ENCODE measurements at places on chromosomes 7 and 10.

GRCh38 chr7:44386139-44386913 is 60.9 kb upstream of the CAMK2B start:
- no peak for DNase-seq

DNA sequence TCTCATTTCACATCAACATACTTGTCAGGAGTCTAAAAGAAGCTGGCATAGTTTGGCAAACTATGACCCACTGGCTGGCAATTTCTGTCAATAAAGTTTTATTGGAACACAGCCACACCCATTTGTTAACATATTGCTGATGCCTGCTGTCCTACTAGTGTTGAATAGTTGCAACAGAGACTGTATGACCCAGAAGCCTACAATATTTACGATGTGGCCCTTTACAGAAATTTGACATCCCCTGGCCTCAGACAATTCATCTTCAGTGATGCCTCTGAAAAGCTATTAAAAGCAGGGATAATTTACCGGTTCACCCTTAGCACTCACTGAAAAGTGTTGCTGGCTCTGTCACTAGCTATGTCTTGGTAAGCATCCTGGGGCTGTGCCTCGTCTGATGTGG is 155.2 kb downstream of the ARID5B start:
- no peak for DNase-seq

DNA sequence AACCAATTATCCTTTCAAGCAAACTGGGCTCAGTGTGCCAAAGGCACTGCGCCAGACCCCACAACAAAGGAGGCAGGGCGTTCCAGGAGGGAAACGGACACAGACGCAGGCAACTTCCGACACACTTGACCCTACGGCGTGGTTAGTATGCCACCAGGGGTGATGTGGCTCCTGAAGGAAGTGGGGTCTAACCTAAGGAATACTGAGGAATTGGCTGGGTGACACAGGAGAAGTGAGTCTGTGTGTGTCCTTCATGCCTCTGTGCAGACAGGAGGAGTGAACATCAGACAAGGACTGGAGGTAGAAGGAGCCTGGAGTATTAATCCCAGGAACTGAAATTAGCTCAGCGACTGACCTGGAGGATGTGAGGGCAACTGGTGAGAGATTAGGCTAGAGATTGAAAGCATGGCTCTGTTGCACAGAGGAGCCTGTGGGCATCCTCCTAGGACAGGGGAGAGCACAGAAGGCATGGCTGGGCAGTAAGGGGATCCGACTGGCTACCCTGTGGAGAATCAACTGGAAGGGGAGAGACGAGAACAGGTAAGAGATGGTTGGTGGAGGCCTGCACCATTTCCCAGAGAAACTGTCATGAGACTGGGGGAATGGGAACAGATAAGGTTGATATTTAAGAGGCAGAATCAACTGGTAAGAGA is 27.8 kb downstream of the GSDME start:
- DNase-seq = no peak

- no peak for DNase-seq
Measured at GRCh38 chr10:133442967-133443924, 10.5 kb upstream of the SCART1 start.

GRCh38 chr10:15805395-15806058 is 54.8 kb downstream of the MINDY3 start:
- DNase-seq = no peak

- DNase-seq = peak; percentile 83
Measured at GRCh38 chr10:43981232-43981631, 332.6 kb upstream of the ZNF32 start.

DNA sequence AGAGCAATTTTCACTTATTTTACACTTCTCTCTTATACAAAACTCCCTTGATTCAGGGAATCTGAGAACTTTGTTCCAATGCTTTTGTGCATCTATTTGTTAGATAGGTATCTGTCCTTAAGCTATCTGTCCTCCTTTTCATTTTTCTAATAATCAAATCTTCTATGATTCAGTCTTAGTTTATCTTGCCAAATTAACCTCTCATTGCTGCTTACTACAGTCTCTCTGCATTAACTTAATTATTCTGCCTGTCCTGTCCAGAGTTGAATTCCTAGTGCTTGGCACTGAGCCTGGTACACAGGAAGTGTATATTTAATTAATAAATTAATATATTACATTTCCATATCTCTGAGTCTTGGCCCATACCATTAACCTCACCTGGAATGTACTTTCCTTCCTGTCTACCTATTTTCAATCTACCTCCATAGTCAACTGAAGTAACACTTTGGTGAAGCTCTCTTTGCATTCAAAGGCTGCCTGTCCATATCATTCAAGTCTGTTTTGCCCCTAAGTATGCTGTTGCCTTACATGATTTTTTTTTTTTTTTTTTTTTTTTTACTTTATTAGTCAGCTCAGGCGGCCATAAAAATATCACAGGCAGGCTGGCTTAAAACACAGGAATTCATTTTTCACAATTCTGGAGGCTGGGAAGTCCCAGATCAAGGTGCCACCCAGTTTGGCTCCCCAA is 66.0 kb upstream of the CSTF2T start:
- no peak for DNase-seq

DNA sequence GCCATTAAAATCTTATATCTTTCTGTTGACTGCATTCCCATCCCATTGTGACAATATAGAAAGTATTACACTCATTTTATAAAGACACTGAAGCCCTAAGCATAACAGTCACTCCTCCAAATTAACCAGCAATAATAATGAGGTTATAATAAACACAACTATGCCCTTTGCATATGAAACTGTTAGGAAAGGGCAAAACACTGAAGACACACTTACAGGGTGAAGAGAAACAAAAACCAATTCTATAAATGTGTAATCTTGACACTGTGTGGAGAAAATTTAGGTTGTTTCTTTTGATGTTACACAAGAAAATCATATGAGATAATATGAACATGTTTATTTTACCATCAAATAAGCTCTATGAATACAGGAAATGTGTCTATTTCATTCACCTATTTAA is 14.0 kb upstream of the GPR37 start:
- DNase-seq = no peak

DNA sequence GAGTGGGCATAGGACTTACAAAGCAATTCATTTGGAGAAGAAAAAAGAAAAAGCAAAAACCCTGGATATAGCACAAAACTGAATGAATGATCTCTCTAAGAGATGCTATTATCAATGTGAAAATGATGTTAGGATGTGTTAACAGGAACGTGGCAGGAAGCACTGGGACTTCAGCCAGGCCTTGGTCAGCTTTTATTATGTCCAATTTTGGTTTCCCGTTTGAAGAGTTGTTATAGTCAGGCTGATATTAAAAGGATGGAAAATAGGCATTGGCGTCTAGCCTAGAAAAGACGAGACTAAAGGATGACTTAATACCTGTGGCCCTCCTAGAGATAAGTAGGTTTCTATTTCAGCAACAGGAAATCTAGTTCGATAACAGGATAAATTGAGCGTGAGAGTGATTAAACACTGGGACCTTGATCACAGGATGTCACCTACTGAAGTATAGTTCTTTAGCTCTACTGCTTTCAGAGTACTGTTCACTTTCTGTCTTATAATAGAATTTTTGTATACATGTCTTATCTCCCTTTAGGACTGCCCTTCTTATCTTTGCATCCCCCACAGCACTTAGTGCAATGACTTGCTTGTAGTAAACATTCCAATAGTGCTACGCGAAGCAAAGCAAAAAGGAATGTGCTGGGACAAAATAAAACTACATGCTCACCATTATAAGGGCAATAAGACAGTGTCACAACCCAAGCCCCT is 99.8 kb upstream of the AGBL3 start:
- DNase-seq = no peak

DNA sequence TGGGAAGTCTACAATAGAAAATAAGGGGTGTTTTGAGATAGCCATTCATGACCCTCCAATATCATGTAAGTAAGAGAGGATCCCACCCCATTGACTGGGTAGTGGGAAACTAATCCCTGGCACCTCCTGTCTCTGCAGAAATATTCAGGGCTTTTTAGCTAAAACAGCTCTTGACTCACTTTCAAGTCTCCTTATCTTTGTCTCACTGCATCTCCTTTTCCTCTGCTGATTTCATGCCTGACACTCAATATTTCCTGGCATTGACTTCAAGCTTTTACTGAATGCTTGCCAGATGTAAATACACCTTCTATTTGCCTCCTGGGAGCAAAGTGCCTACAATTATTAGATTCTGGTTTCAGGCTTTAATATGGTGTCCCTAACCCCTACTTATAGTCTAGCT is 57.1 kb downstream of the CHRM2 start:
- DNase-seq = no peak

DNA sequence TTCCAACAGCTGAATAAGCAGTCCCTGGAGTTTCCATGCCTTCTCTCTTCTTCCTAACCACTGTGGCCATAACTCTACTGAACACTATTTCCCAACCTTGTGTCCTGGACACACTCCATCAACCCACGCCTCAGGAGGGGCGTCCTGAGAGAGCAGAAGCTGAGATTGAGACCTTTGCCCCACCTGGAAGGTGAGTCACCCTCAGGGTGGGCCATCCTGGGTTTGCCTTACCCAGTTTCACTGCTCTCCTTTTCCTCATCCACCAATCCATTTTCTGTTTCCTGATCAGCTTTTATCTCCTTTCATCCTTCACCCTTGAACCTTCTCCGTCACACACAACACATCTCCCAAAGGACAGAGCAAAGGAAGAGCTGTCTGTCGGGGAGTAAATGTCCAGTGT is 91.4 kb downstream of the TMEM130 start:
- no peak for DNase-seq

DNA sequence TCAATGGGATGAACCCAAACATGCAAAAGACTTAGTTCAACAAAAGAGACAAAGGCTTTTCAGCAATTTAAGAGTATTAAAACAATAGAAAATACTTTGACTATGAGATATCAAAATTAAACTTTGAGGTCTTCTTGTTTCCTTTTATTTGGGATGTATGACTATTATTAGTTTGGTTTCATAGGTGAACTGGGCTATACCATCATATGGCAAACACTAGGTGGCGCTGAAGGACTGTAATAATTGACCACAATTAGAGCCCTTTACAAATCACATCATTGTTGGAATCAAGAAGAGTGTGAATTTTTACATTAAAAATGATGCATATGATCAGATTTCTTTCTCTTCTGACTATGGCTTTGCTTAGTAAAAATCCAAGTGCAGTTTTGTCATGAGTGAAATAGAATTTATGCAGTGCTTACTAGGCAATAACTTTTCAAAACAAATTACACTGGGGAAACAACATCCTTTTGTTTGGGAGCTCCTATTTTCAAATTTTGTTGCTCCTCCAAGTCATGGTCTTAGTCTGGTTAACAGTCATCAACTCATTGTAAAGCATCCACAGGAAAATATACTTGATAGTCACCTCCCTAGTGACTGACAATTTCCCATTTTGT is 14.7 kb upstream of the NXPH1 start:
- peak; percentile 53 for DNase-seq

- DNase-seq = no peak
Measured at GRCh38 chr7:36962367-36962766, 238.1 kb upstream of the AOAH start.

GRCh38 chr7:117445206-117445605 is 17.9 kb upstream of the ASZ1 start:
- DNase-seq = no peak

DNA sequence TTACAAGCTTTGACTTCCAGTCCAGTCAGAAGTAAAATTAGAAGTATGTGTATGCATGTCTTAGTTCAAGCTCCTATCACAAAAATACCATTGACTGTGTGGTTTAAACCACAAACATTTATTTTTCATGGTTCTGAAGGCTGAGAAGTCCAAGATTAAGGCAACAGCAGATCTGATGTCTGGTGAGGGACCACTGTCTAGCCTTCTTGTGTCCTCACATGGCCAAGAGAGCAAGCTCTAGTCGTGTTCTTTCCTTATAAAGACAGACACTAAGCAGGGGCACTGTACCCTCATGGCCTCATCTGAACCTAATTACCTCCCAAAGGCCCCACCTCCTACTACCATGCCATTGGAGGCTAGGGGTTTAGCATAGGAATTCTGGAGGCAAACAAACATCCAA is 41.3 kb upstream of the ARL4A start:
- no peak for DNase-seq

GRCh38 chr7:95631527-95631926 is 35.2 kb upstream of the PDK4 start:
- peak; percentile 23 for DNase-seq

DNA sequence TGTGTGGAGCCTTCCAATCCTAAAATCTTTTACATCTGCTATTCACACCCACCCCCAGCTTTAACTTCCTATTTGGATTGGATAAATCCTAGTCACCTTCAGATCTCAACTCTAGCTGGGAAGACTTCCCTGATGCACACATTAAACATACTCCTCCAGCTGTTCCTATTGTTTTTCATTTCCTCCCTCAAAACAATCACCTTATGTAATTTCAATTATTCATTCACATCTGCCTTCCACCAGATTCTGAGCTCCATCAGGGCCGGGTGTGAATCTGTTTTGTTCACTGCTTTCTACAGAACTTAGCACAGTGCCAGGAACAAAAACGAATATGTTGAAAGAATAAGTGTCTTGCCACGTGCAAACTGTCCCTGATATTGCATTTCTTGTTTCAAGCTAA is 497.4 kb downstream of the PLXDC2 start:
- no peak for DNase-seq

DNA sequence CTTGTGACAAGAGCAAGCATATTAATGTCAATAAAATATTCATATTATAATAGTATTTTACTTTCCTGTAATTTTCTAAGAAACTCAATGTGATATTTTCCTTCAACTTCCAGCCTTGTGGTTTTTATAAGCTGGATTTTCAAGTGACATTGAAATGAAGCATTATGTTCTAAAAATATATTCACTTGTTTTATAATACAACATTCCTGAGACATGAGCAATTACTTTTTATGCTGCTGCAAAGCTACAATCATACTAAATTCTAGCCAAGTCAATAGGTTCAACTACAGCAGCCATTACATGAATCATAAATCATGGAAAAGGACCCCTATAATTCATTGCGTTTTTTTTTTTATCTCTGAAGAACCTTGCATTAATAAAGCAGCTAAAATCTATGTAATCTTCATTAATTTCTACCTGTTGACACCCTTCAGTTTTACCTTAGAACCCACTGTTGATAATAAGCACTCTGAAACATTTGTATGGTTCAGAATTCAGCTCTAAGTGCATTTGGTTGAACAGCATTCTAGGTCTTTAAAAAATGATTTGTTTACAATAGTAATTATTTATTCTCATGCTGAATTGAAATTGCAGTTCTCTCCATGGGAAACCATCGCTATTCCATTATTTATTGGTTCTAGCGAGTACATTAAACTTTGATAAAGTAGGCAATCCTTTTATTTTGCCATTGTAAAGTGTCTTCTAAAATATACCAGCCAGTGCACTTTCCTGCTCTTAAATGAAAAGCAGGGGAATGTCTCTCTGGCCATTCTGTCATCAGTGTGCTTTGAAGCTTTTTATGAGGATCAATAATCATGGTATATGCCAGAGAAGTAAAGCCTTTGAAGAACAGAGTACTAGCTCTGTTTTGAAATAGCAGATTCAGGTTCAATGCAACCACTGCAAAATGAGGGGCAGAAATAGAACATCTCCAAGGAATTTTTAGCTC is 132.6 kb downstream of the GNAT3 start:
- no peak for DNase-seq

Data from inflammatory macrophage treated with lipopolysaccharide for 4 hours (primary cell).